DMS53 (cell line): ENCODE measurements at places on chromosomes 16 and 17.

DNA sequence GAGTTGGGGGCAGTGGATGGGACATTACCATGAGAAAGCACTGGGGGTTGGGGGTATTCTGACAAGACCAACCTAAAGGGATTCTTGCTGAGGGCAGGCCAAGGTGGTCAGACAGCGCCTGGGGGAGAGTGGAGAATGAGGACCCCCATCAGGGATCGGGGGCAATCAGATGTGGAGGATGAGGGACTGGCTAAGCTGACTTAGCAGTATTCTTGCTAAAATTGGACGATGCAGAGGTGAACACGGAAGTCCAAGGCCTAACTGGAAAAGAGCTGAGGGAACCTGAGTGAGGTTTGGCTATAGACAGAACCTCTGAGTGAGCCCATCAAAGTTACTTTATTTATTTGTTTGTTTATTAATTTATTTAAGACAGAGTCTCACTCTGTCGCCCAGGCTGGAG, 9.2 kb downstream of the QPRT start:
- DNase-seq, result no peak

- peak; percentile 67 for DNase-seq
Observed at GRCh38 chr16:9151074-9151473, 59.6 kb downstream of the HAPSTR1 start.

DNA sequence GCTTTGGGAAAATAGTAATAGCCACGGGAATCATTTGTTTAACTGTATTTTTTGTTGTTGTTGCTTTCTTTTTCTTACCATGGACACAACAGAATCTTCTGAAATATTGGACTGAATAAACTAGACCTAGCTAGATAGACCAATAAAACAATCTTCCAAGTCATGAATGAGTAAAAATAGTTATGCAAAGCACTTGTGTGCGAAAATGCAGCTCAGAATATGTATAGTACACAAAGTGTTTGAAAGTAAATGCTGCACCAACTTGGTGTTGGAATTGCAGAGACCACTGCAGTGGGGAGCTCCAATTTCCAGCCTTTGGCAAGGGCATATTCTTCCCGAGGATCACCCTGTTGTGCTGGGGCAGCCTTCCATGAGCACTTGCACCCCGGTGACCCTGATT, 68.0 kb downstream of the AATF start:
- DNase-seq, result no peak

DNA sequence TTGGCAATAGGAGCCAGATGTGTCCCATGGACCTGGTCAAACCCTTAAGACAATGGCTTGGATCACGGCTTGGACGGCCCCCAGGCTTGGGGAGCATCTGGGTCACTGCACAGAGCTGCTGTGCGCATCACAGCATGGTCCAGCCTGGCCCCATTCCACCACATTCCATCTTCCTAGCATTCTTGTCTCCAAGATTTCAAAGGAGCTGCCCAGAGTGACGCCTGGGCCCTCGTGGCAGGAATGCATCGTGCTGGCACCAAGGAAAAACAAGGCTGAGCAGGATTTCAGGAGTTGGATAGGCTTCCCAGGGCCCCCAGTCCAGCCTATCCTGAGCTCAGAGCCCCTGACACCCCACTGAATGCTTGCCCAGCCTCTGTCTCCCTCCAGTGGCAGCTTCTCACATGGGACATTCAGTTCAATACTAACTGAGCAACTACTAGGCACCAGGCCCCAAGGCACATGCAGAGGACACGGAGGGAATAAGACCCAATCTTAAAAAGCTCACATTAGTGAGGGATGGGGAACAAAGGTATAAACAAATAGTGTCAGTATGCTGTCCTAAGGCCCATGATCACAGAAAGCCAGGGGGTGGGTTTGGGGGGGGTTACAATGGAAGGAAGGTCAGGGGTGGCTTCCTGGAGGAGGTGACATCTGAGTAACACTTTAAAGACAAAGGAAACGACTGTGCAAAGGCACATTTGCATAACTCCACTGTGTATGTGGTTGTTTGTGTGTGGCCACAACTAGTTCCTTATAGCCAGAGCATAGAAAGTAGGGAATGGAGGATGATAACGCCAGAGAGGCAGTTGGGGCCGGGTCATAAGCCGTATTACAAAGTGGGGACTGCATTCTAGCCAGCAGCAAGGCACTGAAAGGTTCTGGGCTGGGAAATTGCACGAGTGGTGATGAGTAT, 34.1 kb downstream of the TK2 start:
- DNase-seq, result peak; percentile 22

GRCh38 chr17:66799849-66800537, 34.9 kb upstream of the CACNG5 start:
- no peak for DNase-seq

DNA sequence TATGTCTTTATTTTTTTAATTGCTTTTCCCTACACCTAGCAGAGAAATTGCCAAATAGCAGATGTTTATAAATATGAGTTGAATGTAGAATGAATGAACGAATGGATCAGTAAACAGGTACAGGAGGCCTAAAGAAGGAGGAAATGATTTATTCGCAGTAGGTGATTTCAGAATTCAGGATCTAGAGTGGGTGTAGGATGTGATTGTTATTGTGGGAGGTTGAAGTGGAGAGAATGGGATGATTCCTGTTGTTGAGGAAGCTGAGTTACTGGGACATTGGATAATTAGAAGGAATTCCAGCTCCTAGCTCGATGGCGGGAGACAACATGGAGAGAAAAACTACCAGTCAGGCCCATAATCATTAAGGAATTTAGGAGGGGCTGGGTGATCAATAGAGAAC, 42.2 kb downstream of the MRTFB start:
- no peak for DNase-seq

DNA sequence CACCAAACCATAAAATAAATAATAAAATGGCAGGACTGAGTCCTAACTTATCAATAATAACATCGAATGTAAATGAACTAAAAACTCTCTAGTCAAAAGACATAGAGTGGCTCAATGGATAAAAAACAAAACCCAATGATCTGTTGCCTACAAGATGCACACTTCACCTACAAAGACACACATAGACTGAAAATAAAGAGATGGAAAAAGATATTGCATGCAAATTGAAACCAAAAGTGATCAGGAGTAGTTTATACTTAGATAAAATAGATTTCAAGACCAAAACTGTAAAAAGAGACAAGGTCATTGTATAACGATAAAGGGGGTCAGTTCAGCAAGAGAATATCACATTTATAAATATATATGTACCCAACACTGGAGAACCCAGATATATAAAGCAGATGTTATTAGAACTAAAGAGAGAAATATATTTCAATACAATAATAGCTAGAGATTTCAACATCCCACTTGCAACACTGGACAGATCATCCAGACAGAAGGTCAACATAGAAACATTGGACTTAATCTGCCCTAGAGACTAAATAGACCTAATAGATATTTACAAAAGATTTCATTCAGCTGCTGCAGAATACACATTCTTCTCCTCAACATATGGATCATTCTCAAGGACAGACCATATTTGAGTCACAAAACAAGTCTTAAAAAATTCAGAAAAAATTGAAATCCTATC, 29.8 kb downstream of the SLC47A2 start:
- no peak for DNase-seq

GRCh38 chr17:7704601-7705268, at the start of gene EFNB3:
Gene EFNB3, plus strand, starts transcription at chr17:7705202. Its CDS starts 397 bp downstream, at chr17:7705599.
- peak; percentile 79 for DNase-seq

DNA sequence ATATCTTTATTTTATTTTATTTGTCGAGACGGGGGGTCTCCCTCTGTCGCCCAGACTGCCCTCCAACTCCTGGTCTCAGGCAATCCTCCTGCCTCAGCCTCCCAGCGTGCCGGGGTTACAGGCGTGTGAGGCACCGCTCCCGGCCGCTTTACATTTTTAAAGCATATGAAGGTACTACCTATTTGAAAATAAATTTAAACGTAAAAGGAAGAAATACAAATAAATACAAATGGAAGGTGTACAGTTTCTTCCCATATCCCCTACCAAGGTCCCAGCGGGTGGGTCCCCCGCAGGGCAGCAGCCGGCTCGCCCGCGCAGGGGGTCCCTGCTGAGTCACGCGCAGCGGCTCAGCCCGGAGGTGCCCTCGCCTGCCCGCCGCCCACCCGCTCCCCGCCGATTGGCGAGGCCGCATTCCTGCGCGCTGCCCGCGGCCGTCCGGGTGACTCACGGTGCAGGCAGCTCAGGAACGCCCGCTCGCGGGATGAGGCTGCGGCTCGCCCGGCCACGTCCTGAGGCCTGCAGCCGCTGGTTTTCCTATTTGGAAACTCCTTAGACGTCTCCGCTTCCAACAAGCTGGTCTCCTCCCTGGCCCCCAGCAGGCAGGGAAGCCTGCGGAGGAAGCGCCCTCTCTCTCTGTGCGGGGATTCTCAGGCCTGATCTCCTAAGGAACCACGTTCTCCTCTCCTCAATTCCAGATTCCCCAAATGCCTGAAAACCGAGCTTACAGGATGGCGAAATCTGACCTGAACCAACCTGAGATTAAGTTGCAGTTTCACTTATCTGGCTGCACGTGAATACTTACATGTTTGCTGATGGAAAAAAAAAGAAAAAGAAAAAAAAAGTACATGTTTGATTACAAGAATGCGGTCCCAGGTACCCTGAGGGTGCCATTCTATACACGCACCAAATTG, 54.8 kb upstream of the MAP3K14 start:
- DNase-seq, result peak; percentile 84
